ENCODE measurements at places on chromosomes 12 and 14.

DNA sequence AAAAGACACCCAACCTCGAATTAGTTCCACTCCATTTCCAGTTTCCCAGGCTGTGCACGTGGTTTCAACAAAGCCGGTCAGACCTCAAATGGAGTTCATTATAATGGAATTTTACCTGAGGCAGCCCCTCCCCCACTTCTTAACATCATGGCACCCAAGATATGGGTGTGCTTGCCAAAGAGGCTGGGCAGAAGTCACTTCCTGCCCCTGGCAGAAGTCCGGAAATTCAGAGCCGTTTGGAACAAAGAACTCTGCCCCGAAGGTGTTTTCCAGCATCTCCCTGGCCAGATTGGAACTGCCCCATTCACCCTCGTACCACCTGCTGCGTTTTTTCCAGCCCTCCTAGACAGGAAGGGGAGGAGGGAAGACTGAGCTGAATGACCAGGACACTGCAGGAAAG lies 8.2 kb downstream of the VDR start:
- DNase-seq, result no peak

DNA sequence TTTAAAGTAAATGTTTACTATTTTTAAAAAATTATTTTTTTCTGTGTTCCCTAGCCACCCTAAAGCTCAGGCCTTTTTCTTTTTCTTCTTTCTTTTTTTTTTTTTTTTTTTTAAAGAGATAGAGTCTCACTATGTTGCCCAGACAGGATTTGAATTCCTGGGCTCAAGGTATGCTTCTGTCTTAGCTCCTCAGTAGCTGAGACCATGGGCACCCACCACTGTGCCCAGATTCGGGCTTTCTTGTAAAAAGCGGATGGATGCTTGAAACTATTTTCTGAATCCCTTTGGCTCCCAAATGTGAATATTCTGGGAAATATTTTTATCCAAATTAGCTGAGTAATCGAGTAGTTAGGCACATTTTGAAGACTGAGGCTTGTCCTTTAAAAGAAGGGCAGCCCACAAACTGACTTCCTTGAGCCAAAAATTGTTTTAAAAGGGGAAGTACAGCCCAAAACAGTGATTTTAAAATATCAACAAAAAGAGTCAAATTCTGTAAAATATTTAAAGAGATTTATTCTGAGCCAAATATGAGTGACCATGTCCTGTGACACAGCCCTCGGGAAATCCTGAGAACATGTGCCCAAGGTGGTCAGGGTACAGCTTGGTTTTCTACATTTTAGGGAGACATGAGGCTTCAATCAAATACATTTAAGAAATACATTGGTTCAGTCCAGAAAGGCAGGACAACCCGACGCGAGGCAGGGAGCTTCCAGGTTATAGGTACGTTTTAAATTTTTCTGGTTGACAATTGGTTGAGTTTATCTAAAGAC lies 28.8 kb upstream of the HIGD1C start:
- no peak for DNase-seq

- DNase-seq, result peak; percentile 36
Measured at GRCh38 chr12:58757422-58757821, 162.9 kb downstream of the LRIG3 start.

GRCh38 chr12:102958073-102958829 lies 777 bp downstream of the ASCL1 start:
- peak; percentile 63 for DNase-seq

- DNase-seq, result peak; percentile 44
Measured at GRCh38 chr14:51293149-51293911, 53.3 kb downstream of the TMX1 start.

GRCh38 chr12:70469221-70469820 lies 103.2 kb downstream of the KCNMB4 start:
- DNase-seq, result no peak

DNA sequence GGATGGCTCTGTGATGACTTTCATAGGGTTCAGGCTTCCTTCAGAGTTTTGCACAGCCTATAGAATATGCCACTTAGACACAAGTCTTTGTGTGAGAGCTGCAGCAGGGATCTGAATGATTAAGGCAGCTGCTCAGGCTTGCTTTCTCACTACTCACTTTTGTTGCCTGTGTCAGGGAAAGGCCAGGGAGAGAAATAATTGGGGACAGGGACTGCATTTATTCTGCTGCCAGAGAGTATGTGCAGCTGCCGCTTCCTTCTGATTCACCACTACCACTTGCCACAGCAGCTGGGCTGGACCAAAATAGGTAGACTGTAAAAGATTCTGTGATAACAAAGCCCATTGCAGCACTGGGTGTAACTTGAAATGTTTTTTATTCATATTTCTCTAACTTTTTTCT lies 49.7 kb downstream of the TRMT5 start:
- DNase-seq, result no peak

DNA sequence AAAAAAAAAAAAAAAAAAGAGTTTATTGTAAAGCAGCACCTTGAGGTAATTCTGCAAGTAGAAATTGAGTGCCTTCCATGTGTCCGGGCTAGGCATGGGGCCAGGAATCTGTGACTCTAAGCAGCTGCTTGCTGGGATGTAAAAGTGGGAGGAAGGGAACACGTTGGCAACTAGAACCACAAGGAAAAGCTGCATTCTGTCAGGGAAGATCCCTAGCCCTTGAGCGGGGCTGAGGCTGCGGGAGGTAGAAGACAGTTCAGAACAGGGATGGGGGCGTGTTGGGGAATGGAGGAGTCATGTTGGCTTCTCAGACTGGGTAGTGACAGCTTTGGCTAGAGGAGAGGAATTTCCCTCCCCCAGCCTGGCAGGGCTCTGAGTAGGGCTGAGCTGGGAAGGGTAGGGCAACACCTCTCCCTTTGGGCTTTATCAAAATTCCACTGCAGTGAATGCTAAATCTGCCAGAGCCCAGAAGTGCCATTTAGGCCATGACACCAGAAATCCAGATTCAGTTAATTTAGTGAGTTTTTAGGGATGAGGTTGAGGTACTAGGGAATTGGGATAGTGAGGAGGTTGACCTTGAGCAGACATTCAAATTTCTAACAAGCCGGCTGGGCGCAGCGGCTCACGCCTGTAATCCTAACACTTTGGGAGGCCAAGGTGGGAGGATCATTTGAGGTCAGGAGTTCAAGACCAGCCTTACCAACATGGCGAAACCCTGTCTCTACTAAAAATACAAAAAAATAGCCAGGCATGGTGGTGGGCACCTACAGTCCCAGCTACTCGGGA lies 3.4 kb upstream of the TRAFD1 start:
- DNase-seq, result peak; percentile 60

- DNase-seq, result peak; percentile 23
Measured at GRCh38 chr14:80447392-80447791, 236.1 kb upstream of the DIO2 start.

DNA sequence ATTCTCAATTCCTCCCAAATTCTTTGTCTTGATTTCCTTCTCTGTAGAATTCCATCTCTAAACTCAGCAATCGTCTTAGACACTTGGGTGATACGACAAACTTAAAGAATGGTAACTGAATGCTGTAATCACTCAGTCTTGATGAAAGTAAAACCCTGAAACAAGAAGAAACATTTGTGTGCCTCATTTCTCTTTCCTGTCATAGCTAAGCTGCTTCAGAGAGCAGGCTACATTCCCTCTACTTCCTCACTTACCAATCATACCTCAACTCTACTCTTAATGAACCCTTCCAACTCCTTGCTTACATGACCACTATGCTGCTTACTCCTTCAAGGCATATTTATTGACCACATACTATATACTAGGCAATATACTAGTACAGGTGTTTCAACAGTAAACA lies 8.3 kb downstream of the MAP4K5 start:
- no peak for DNase-seq

DNA sequence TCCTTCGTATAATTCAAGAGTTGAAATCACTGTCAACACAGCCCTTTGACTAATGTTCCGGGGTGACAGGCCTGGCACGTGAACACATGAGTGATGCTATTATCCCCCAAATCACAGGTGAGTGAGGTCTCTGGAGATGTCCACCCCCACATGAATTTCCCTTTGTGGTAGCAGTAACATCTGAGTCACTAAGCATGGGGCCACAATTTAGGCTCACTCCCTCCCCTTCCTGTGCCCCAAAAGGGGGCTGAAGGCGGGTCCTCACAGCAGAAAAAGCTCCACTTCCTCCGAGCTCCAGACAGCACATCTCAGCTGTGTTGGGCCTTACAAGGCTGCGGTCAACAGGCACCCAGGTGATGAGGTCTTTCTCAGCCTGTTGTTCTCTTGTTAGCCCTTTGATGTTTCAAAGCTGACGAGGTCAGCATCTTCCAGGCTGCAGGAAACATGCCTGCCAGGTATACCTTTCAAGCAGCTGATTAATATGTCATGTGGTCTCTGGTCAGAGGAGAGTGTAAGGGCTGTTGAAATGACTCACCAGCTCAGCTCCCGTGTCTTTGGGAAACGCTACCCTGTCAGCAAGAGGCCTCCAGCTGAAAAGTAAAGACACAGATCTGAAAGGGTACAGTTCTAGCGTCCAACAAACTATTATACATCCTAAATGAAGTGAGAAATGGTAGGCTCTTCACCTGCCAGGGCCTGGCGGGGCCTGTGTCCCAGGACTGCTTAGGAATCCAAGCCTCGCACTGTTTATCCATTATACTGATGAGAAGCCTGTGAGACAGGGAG lies 107.3 kb downstream of the ZFP36L1 start:
- DNase-seq, result no peak

GRCh38 chr12:75553398-75553797 lies 42.0 kb upstream of the KRR1 start:
- DNase-seq, result no peak

GRCh38 chr12:96044017-96044942 lies 8.9 kb upstream of the LTA4H start:
- peak; percentile 68 for DNase-seq

- peak; percentile 67 for DNase-seq
Measured at GRCh38 chr14:72723858-72724530, 169.9 kb downstream of the DPF3 start.

DNA sequence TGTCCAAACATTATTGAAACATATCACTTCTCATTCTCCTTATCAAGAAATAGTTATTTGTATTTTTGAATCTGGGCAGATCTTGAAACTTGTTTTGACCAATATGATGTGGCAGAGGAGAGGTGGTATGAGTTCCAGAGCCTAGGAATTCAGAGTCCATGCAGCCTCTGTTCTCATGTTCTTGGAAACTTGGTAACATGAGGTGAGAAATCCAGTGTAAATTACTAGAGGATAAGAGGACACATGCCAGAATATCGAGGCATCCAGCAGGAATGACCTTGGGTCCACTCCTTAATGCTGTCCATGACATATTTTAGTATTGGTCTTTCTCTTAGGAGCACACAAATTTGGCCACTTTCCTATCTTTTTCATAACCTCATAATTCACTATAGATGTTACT lies 1374.6 kb downstream of the FSCB start:
- DNase-seq, result no peak

DNA sequence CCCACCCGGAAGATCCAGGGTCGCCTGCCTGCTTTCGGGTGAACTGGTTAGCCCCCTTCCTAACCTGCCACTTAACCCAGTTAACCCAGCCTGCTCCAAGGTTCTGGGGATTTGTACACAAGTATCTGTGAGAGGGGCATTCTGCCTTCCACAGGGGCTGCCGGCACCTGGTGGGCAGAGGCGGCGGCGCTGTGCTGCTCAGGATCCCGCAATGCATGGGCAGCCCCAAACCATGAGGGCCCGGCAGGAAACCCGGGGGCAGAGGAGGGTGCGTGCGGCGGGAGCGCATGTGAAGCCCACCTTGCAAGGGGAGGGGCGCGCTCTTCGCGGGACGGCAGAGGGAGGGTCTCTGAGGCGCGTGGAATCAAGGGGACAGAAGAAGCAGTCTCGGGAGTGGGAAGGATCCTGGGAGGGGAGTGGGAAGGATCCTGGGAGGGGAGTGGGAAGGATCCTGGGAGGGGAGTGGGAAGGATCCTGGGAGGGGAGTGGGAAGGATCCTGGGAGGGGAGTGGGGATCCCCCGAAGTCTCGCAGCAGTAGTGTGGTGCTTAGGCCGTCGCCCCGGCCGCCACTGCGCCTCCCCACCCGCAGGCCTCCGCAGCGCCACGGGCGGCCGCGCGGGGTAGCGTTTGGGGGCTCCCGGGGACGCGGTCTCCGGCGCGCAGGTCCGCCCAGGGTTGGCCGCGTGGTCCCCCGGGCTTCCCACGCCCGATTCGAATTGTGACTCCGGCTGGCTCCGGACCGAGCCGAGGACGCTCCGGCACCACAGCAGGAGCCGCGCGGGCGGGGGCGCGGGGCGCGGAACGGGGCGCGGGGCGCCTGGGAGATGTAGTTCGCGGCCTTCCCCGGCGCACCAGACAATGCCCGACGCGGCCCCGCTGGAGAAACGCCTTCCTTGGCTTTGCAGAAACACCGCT lies 4.9 kb upstream of the MTA1 start:
- peak; percentile 91 for DNase-seq

DNA sequence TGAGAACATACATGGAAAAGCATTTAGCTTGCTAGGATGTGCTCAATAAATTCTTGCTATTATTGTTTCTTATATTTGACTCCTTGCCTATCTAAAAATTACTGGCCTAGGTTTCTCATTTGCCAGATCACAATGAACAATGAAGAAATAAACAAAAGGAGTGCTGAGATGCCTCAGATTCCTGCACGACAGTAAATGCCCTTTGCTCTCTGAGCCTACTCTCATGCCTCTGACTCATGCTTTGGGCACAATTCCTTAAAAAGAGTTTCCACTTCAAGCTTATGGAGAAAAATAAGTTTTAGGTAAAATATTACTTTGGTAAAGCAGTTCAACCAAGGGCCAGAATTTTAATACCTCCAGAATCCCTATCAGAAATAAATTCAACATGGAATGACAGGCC lies 30.9 kb downstream of the GRIN2B start:
- no peak for DNase-seq

DNA sequence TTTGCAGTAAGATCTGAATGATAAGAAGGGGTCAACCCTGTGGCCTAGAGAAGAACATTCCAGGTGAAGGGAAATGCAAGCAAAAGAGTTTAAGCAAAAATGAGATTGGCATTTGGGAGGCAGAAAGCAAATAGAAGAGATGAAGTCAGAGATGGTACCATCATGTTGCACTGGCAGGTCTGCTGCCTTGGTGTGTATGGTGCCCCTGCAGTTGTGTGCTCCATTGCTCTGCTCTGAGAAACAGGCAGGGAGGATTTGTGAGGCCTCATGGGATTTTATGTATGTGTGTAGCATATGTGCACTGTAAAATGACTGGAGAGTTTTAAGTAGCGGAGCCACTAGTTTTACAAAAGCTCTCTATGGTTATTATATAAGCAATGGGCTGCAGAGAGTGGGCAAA lies 6.6 kb downstream of the LDHB start:
- DNase-seq, result no peak

GRCh38 chr12:59904874-59905521 lies 309.2 kb downstream of the SLC16A7 start:
- DNase-seq, result peak; percentile 47

DNA sequence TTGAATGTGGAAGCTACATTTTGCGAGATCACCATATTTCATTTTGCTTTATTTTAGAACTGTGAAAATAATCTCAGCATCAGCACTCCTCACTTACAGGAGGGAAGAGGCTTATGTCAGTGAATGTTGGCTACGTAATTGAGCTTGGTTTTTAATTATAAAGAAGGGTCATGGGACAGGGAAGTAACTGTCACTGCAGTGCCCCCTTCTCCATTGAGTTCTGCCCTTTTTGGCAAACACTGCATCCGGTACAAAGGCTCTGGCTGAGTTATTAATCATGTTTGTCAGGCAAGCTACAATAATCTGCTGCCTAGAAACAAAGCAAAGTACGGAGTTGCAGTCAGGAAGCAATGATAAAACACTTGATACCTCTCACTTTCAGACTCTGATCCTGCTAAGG lies 546.7 kb downstream of the SNAPC1 start:
- no peak for DNase-seq

GRCh38 chr12:51087818-51088217 lies 4.4 kb upstream of the CSRNP2 start:
- no peak for DNase-seq

Measured in GM03348 (cell line).